ENCODE measurements at places on chromosomes 11 and 22.
A peak's percentile ranks its signal among the peaks of the same experiment; 100 is the strongest.

DNA sequence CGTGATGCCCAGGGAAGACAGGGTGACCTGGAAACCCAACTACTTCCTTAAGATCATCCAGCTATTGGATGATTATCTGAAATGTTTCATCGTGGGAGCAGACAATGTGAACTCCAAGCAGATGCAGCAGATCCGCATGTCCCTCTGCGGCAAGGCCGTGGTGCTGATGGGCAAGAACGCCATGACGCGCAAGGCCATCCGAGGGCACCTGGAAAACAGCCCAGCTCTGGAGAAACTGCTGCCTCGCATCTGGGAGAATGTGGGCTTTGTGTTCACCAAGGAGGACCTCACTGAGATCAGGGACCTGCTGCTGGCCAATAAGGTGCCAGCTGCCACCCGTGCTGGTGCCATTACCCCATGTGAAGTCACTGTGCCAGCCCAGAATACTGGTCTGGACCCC is 43.5 kb upstream of the DAGLA start:
- no peak for DNase-seq

DNA sequence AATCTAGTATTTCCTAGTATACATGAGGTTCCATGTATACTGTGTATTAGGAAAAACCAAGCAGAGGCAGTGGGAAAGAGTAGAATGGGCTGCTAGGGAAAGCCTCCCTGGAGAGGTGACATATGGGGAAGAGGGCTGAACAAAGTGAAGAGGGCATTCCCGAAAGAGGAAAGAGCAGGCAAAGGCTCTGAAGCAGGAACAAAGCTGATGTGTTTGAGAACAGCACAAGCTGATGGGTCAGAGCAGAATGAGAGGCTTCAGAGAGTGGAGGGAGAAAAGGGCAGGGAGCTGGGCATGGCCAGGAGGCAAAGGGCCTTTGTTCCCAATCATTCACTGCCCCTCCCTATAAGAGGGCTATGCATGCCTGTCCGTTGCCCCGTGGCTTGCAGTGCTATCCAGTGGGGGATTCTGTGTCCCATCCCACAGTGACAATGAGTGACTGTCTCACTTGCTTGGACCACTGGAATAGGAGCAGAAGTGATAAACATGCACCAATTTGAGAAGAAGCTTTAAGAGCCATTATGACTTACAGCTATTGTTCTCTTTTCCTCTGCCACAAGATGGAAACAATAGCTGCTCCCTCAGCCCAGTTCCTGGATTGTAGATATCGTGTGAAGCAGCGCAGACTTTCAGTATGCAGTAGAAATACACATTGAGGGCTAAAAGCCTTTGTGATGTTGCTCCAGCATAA is 39.6 kb downstream of the GALNT18 start:
- peak; percentile 7 for DNase-seq

DNA sequence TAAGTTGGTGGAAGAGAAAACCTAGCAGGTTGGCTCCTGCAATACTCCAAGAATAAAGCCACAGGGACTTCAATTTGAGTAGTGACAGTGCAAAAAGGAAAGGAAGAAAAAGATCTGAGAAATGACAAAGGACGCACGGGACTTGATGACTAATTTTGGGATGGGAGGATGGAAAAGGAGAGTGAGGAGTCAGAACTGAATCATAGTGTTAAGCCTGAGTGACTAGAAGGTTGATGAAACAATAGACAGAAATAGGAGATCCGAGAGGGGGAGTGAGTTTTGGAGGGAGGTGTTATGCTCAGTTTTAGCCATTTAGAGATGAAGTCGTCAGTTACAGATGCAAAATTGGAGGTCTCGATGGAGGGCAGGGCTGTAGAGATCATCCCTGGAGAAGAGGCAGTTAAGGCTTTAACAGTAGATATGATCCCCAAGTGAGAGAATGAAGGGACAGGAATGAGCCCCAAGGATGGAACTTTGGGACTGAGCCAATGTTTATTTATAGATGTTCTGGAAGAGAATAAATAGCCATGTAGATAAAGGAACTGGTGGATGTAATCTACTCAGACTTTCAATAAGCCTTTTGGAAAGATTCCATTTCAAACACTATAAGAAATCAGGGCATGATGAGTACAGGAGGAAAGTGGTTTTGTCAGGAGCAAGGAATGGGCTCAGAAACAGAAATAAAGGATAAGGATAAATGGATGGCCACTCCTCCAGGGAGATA is 108.9 kb upstream of the NCAM1 start:
- no peak for DNase-seq

GRCh38 chr11:83662494-83662893 is 376.3 kb upstream of the CCDC90B start:
- no peak for DNase-seq

DNA sequence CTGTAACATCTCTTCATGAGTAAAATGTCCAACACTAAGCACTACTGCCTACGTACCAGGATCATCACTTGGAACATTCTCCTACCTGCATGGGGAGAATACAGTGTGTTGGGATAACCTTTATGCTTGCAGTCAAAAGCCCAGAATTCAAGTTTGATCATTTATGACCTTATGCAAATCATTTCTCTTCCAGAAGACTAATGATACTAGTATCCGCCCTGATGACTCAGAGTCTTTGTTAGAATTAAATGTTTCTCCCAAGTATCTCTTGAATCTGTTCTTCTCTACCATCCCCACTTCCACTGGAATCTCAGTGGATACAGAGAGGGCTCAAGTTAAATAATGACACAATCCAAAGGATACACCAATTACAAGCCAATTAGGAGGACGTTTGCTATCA is 12.4 kb downstream of the MAJIN start:
- DNase-seq = no peak

DNA sequence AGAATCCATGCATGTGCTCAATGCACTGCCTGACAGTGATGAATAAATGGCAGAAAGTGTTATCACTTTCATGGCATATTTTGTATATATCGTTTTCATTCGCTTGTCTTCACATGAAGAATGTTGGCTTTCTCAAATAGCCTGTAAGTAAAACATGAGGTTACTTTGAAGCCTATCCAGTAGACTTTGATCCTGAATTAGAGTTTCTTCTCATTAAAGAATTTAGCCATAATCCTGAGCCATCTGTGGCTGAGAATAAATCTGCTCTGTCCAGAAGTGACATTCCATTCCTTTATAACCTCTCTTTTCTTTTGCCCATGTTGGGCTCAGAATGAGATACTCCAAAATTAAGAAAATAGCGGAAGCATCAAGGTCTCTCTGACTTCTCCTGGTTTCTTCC is 1071.7 kb upstream of the TENM4 start:
- DNase-seq = no peak

DNA sequence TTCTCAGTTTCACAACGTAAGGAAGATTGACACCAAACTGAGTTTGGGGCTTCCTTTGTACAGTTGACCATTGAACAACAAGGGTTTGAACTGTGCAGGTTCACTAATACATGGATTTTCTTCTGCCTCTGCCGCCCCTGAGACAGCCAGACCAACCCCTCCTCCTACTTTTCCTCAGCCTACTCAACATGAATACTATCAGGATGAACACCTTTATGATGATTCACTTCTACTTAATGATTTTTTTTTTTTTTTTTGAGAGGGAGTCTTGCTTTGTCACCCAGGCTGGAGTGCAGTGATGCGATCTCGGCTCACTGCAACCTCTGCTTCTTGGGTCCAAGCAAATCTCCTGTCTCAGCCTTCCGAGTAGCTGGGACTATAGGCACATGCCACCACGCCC is 14.6 kb downstream of the RBM4 start:
- no peak for DNase-seq

GRCh38 chr11:96279896-96280290 is 63.1 kb downstream of the MAML2 start:
- no peak for DNase-seq

GRCh38 chr11:87330187-87330601 is 292.5 kb downstream of the TMEM135 start:
- no peak for DNase-seq

DNA sequence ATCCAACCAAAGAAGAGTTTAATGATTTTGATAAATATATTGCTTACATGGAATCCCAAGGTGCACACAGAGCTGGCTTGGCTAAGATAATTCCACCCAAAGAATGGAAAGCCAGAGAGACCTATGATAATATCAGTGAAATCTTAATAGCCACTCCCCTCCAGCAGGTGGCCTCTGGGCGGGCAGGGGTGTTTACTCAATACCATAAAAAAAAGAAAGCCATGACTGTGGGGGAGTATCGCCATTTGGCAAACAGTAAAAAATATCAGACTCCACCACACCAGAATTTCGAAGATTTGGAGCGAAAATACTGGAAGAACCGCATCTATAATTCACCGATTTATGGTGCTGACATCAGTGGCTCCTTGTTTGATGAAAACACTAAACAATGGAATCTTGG is 23.9 kb downstream of the KDM4D start:
- no peak for DNase-seq

Measured in NCI-H345 (cell line).